Motor neuron (in vitro differentiated cells): ENCODE measurements at places on chromosomes 2 and 18.

DNA sequence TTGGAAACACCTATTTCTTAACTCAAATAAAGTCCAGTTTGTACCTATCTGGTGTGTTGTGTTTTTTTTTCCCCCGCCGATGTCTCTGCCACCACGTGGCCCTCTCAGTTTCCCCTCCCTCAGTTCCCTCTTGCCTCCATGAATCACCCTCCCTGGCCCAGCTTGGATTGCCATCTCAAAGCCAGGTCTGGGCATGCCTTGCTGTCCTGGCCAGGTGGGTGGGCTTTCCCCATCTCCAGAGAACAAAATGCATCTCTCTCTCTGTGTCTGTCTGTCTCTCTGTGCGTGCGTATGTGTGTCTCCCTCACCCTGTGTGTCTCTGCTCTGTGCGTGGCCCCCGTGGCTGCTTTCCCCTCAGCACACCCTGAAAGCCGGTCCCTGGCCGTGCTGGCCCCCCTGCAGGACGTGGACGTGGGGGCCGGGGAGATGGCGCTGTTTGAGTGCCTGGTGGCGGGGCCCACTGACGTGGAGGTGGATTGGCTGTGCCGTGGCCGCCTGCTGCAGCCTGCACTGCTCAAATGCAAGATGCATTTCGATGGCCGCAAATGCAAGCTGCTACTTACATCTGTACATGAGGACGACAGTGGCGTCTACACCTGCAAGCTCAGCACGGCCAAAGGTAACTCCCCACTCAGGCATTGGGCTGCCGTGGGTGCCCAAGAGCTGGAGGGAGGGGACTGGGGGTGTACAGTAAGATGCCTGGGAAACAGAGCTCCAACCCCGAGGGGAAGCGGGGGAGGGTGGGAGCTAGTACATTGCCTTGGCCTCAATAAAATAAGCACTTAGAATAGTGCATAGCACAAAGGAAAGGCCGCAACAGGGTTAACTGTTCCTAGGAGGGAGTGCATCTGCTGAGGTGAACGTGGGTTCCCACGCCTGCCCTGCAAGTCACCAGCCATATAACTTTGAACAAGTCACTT, 31.6 kb upstream of the GMPPA start:
- ATAC-seq, result no peak

DNA sequence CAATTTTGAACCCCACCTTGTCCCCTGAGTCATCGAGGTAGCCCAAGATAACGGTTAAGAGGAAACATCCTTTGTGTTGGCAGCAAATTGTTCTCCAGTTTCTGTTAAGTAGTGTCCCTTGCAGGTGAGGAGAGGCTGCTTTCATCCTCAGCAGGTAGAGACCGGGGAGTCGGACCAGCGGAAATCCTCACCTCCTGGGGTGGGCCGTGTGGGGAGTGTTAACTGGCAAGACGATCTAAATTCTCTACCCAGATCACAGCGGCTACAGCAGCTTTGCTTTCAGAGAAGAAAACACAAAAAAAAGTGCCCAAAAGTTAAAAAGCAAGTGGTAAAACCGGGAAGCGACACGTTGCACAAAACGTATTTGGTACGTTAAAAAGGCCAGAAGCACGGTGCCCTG, 63.2 kb downstream of the ADI1 start:
- ATAC-seq, result no peak

DNA sequence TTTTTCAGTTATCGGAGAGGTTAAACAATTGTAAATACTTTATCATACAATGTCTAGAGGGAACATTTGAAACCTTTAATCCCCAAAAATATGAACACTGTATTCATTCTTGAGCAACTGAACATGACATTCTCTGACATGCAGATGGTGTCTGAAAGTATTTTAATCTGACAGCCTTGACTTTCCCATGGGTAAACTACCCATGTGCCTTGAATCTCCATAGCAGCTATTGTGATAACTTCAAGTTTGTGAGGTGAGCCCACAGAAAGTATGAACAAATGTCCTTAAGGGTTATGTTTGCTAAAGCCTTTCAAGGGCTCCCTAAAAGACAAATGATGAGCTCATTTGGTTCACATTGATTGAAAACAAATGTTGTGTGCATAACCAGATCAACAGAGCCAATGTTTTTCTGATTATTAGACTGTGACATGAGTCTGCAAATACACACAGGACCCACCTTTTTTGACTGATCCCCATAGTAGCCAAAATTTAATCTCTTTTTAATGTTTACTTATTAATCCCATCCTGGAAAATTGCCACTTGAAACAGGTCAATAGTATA, 1326.0 kb downstream of the LRP1B start:
- ATAC-seq, result no peak

DNA sequence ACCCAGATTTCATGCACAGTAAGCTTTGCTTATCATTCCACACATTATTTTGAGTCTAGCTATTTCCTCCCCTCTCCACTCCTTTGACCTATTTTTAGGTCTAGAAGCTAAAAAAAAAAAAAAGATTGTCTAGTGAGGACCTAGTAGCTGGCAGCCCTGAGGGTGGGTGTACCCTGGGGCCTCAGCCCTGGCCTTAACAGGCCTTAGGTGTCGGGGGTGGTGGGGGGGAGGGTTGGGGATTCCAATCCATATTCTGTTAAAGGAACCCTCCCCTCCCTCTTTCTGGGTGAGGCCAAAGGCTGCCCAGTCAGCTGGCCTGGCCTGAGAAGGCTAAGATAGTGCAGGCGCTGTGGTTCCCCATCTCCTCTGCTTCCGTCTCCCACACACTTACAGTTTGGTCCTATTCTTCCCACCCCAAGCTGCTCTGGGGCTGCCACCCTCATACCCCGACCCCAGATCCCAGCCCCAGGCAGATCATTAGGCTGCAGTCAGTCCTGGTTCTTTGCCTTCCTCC, 65.5 kb upstream of the HK2 start:
- ATAC-seq, result no peak

DNA sequence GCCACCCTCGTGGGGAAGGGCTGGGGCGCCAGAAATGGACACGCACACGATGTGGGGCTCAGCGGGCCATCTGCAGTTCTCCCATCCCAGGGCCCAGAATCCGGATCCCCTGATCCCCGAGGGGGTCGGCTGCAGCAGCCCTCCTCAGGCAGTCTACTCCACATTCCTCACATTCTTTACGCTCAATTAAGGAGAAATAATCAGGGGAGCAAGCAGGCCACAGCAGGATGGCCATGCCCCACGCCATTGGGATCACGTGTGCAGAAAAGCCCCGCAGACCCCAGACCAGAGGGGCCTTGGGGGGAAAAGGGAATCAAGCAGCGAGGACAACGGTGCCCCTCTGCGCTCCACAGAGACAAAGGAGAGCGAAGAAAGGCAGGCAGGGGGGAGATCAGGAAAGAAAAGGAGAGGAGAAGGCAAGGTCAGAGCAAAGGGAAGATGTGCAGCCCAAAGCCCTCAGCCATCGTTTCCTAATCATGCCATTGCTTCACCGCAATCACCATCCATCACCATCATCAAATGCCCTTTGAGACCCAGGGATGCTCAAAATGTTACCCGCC, 17.5 kb upstream of the PKDCC start:
- ATAC-seq, result peak; percentile 65

DNA sequence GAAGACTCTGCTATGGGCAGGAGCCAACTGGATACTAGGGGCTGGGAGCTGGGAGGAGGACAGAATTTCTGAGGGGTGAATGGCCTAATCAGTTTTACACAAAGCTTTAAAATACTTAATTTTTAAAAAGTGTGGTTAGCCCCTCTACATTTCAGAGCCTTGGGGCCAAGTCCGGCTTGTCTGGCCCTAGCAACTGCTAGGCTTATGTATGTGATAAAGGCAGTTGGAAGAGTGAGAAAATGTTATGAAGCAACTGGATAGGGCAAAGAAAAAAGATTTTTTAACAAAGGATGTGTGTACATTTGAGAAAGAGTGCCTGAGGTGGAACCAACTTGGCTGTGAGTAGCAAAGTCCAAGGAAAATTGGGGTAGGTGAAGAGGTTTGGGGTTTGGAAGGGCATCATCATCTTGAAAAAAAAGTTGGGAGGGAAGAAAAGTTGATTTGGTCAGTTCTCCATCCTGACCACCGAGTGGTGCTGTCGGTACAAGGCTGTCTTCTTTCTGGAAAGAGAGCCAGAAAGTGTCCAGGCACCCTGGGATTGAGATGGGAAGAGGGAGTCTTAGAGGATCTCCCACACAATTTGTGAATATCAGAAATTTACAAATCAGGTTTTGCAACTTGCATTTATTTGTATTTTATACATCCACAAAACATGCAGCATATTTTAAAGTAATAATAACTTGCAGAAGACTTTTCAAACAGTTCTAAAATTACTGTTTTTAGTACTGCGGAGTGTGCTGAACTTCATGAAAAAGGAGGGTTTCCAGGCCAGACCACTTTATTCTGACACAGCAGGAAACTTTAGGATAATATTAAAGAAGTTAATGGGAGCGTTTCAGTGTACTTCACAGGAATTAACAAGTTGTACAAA, 10.5 kb upstream of the CDK15 start:
- peak; percentile 52 for ATAC-seq

GRCh38 chr2:159131914-159132281, 154.6 kb downstream of the WDSUB1 start:
- no peak for ATAC-seq

- peak; percentile 73 for ATAC-seq
Observed at GRCh38 chr2:23757686-23758433, 169.1 kb downstream of the ATAD2B start.

- peak; percentile 72 for ATAC-seq
Observed at GRCh38 chr2:11365096-11365879, 20.9 kb upstream of the ROCK2 start.

GRCh38 chr2:74708883-74709282, 54.8 kb downstream of the SEMA4F start:
- no peak for ATAC-seq

GRCh38 chr2:240129731-240130392, 6.2 kb downstream of the COPS9 start:
- no peak for ATAC-seq

- no peak for ATAC-seq
Observed at GRCh38 chr2:11028407-11028916, 116.7 kb downstream of the KCNF1 start.

GRCh38 chr2:39922679-39923405, 143.8 kb upstream of the THUMPD2 start:
- no peak for ATAC-seq

- ATAC-seq, result no peak
Observed at GRCh38 chr2:213411582-213412289, 127.5 kb downstream of the SPAG16 start.
